ENCODE measurements at places on chromosomes 7 and 10.

- no peaks in the 10 kb centered on the region for H3K27me3 ChIP-seq
- no peak overlapping the region for H3K4me3 ChIP-seq
- peak overlapping the region; percentile 83 for H3K27ac ChIP-seq
- H3K36me3 ChIP-seq: no peaks in the 10 kb centered on the region
- no peak for DNase-seq
Measured at GRCh38 chr10:75250934-75251333, 15.2 kb upstream of the COMTD1 start.

DNA sequence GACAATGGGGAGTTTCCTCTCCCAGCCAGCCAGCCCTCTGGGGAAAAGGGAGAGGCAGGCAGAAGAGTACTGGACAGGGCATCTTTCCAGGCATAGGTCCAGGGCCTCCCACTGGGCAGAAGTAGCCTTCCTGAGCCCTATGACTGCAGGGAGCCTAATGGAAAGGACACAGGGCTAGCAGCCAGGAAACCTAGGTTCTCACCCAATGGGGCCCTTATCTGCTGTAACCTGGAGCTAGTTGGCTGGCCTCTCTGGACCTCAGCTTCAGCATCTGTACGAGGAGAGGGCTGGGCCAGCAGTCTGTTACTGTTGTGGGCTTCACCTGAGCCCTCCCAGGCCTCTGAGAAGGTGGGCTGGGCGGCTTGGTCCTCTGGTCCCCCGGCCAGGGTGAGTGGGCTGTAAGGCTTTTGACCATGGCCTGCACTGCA lies 22.4 kb downstream of the LDB3 start:
- no peak overlapping the region for H3K4me3 ChIP-seq
- no peak for DNase-seq
- H3K36me3 ChIP-seq: no peaks in the 10 kb centered on the region
- H3K27ac ChIP-seq: no peak overlapping the region
- H3K27me3 ChIP-seq: no peaks in the 10 kb centered on the region

- no peak for DNase-seq
- H3K36me3 ChIP-seq: no peaks in the 10 kb centered on the region
- H3K27ac ChIP-seq: no peak overlapping the region
- no peak overlapping the region for H3K4me3 ChIP-seq
- H3K27me3 ChIP-seq: no peaks in the 10 kb centered on the region
Measured at GRCh38 chr7:134045716-134046115, 81.4 kb upstream of the LRGUK start.

DNA sequence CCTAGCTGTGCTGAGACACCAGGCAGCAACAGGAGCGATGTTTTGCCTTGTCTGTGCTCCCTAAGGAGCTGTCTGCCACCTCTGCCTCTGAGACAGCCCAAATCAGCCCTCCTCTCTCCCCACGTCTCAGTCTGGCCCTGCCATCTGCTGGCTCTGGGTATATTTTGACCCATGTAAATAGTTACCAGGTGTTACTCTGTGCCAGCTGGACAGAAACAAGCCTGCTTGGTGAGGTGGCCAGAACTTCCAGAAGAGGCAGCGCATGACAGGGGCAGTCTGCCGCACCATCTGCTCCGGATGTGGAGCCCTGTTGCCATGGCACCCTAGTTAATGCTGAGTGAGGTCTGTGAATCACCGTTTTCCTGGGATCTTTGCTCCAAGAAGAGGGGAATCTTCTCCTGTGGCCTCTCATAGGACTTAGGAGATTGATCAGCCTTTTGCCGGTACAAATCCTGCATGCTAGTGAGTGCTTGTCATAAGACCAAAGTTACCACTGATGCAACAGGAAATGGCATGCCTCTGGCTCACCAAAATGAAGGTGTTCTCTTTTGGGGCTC lies 31.8 kb downstream of the GSTO2 start:
- no peak for DNase-seq
- no peaks in the 10 kb centered on the region for H3K27me3 ChIP-seq
- no peaks in the 10 kb centered on the region for H3K36me3 ChIP-seq

GRCh38 chr10:94199565-94199964 lies 163.2 kb downstream of the NOC3L start:
- no peaks in the 10 kb centered on the region for H3K27me3 ChIP-seq
- no peak for DNase-seq
- H3K27ac ChIP-seq: no peak overlapping the region
- H3K4me1 ChIP-seq: peaks cover 1% of the 10 kb centered on the region

- peaks cover 3% of the 10 kb centered on the region for H3K4me1 ChIP-seq
- no peak overlapping the region for H3K4me3 ChIP-seq
- no peak overlapping the region for H3K27ac ChIP-seq
- no peaks in the 10 kb centered on the region for H3K27me3 ChIP-seq
- DNase-seq: no peak
- no peaks in the 10 kb centered on the region for H3K36me3 ChIP-seq
Measured at GRCh38 chr10:24444337-24444736, 235.4 kb downstream of the KIAA1217 start.

DNA sequence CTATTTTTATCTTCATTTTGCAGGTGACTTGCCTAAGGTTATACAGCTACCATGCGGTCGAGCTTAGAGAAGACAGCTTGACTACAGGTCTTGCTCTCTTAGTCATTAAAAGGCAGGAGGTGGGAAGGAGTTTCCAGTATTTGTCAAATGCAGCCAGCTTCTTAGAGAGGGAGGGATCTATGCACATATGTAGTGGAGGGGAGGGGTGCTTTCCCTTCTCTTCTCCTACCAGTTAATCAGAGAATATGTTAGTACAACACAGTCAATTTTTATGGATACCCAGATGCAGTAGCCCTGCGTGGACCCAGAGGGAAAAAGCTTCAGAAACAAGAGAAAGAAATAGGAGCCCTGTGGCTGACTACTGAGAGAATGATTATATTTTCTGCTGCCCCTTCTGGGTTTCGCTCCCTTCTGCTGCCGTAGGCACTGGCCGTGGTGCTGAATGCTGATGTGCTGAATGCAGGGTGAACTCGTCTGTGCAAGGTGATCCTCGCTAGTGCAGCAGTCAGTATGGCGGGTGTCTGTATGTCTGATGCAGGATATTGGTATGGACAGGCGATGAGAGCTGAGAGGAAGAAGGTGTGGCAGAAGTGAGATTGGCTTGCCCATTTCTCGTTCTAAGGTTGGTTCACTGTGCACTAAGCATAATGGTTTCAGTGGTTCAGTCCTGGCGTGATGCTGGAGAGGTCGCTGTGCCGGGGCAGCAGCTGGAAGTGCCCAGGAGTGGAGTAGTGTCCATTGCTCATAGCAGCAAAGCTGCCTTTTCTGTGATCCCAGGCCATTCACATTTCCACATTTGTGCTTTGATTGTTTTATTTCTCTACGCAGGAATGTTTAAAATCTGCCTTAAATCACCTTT lies 189.2 kb upstream of the PODXL start:
- no peaks in the 10 kb centered on the region for H3K4me1 ChIP-seq
- no peaks in the 10 kb centered on the region for H3K36me3 ChIP-seq
- no peak overlapping the region for H3K27ac ChIP-seq
- DNase-seq: no peak
- peaks cover 10% of the 10 kb centered on the region for H3K27me3 ChIP-seq

- H3K36me3 ChIP-seq: no peaks in the 10 kb centered on the region
- peaks cover 77% of the 10 kb centered on the region for H3K4me1 ChIP-seq
- no peaks in the 10 kb centered on the region for H3K27me3 ChIP-seq
- H3K27ac ChIP-seq: peak overlapping the region; percentile 86
Measured at GRCh38 chr10:119253433-119254174, 46.2 kb downstream of the GRK5 start.

DNA sequence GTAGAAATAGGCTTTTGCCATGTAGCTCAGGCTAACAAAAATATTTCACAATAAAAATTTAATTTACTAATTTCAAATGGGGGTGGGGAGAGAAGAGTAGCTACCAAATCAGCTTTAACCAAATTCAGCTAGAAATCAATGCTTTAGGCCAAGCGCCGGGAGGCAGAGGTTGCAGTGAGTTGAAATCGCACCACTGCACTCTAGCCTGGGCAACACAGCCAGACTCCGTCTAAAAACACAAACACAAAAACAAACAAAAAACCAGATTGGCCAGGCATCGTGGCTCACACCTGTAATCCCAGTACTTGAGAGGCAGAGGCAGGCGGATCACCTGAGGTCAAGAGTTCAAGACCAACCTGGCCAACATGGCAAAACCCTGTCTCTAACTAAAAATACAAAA lies 9.4 kb downstream of the UBE2H start:
- no peak overlapping the region for H3K4me3 ChIP-seq
- peaks cover 20% of the 10 kb centered on the region for H3K4me1 ChIP-seq
- H3K27me3 ChIP-seq: no peaks in the 10 kb centered on the region
- no peaks in the 10 kb centered on the region for H3K36me3 ChIP-seq
- no peak for DNase-seq
- no peak overlapping the region for H3K27ac ChIP-seq

DNA sequence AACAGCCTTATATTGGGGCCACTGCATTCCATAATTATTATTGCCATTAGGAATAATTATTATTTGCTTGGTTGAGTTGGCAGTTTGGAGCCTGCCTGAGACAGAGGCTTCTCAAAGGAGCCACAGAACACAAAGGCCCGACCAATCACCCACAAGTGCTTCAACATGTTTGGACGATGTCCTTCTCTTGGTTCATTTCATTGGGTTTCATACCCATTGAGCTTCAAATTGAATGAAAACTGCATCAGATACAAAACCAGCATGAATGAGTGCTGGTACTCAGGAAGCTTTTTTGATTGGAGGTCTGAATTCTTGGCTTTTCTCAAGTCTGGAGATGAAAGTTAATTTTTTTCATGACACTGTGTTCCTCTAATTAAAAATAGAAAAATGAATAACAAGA lies 168.3 kb downstream of the CREB5 start:
- no peaks in the 10 kb centered on the region for H3K36me3 ChIP-seq
- H3K4me3 ChIP-seq: no peak overlapping the region
- H3K27me3 ChIP-seq: no peaks in the 10 kb centered on the region
- DNase-seq: no peak
- no peaks in the 10 kb centered on the region for H3K4me1 ChIP-seq
- no peak overlapping the region for H3K27ac ChIP-seq

GRCh38 chr10:36256166-36256565 lies 614.1 kb upstream of the FZD8 start:
- no peaks in the 10 kb centered on the region for H3K36me3 ChIP-seq
- no peaks in the 10 kb centered on the region for H3K4me1 ChIP-seq
- H3K4me3 ChIP-seq: no peak overlapping the region
- no peaks in the 10 kb centered on the region for H3K27me3 ChIP-seq

DNA sequence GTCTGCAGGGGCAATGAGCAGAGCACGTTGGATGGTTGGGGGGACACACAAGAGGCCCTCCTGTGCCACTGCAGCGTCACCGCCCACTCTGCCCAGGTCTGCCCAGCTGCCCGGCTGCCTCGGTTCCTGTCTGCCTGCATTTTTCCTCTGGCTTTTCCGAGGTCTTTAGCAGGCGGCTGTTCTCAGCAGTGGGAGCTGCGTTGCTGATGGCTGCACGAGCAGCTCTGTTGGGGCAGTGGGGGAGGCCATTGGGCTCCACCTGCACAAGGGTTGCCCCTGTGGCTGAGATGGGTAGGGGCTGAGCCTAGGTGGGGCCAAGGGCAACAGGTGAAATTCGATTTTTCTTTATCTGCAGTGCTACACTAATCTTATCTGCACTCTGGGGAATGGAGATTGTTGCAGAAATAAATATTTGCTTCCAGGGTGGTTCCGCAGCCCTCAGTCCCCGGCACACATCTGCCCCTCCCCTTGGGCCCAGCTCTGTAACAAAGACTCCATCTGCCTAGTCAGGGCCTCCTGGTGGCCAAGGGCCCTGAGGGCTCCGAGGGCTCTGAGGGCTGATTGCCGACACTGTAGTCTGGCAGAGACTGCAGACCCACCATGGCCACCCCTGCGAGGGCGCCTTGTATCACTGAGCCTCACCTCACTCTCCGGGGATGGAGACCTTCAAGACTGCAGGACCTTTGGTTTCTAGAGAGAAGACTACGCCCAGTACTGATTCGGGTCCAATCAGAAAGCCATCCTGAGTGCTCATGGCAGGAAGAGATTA lies 141.7 kb upstream of the SHH start:
- H3K27ac ChIP-seq: no peak overlapping the region
- H3K4me1 ChIP-seq: no peaks in the 10 kb centered on the region
- H3K27me3 ChIP-seq: peaks cover 30% of the 10 kb centered on the region
- no peaks in the 10 kb centered on the region for H3K36me3 ChIP-seq

GRCh38 chr10:52308251-52309031 lies 5.6 kb upstream of the DKK1 start:
- DNase-seq: no peak
- H3K27me3 ChIP-seq: no peaks in the 10 kb centered on the region
- H3K27ac ChIP-seq: no peak overlapping the region
- no peaks in the 10 kb centered on the region for H3K36me3 ChIP-seq

DNA sequence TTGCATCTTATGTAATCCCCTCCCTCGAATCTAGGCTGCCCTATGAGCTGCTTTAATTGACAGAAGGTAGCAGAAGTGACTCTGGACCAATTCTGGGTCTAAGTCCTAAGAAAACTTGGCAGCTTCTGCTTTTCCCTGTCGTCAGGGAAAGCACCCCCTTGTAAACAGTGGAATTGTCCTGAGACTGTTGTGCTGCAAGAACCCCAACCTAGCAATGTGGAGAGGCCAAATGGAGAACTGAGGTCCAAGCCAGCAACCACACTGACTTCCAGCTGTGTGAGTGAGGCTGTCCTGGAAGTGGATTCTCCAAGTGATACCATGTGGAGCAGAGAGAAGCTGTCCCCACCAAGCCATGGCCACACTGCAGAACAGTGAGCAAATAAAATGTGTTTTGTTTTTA lies 75.5 kb downstream of the ARHGAP22 start:
- H3K36me3 ChIP-seq: no peaks in the 10 kb centered on the region
- no peak overlapping the region for H3K4me3 ChIP-seq
- DNase-seq: no peak
- H3K27me3 ChIP-seq: no peaks in the 10 kb centered on the region

GRCh38 chr10:45160271-45160670 lies 155.1 kb downstream of the OR13A1 start:
- no peaks in the 10 kb centered on the region for H3K36me3 ChIP-seq
- H3K4me3 ChIP-seq: no peak overlapping the region
- no peak for DNase-seq
- H3K27me3 ChIP-seq: no peaks in the 10 kb centered on the region

DNA sequence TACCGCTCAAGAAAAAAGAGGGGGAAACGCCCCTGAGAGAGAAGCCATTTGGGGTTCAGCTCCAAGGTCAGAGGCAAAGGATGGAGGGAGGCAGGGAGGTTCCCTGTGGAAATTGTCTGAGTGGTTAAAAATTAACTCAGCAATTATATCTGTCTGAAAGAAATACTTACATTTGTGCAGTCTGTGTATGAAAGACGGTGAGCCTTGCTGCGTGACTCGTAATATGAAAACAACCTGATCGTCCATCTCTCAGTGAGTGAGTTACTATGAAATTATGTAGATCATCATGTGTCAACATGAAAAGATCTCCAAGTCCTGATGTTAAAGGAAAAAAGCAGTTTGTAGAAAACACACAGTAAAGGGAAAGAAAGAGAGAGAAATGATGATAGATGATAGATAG lies 67.2 kb upstream of the FAM204A start:
- no peak overlapping the region for H3K4me3 ChIP-seq
- no peaks in the 10 kb centered on the region for H3K36me3 ChIP-seq
- peaks cover 45% of the 10 kb centered on the region for H3K27me3 ChIP-seq
- H3K4me1 ChIP-seq: no peaks in the 10 kb centered on the region
- no peak for DNase-seq
- no peak overlapping the region for H3K27ac ChIP-seq

- DNase-seq: no peak
- no peak overlapping the region for H3K27ac ChIP-seq
- no peaks in the 10 kb centered on the region for H3K27me3 ChIP-seq
- H3K4me3 ChIP-seq: no peak overlapping the region
- H3K4me1 ChIP-seq: no peaks in the 10 kb centered on the region
Measured at GRCh38 chr10:8084799-8085198, 30.3 kb downstream of the GATA3 start.

- no peaks in the 10 kb centered on the region for H3K27me3 ChIP-seq
- H3K36me3 ChIP-seq: no peaks in the 10 kb centered on the region
- H3K4me3 ChIP-seq: no peak overlapping the region
- DNase-seq: no peak
Measured at GRCh38 chr10:130043491-130043890, 67.1 kb downstream of the C10orf143 start.
